ENCODE measurements at places on chromosomes 12 and 14.

DNA sequence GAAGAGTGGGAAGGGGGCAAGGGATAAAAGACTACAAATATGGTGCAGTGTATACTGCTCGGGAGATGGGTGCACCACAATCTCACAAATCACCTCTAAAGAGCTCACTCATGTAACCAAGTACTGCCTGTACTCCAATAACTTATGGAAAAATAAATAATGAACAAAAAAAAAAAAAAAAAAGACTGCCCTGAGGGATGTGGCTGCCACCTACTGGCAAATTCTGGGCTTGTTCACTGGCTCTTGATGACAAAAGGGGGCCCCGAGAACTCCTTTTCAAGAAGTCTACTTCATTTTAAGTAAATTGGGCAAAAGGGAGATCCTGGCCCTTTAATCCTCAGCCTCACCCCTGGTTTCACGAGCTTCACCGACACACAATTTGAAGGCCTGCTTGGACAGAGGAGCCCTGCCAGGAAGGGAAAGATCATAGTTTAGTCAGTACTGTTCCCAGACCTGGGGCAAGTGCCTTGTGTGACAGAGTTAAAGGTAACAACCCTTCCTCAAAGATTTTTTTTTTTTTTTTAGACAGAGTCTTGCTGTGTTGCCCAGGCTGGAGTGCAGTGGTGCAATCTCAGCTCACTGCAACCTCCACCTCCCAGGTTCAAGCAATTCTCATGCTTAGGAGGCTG is 26.1 kb upstream of the STAC3 start:
- DNase-seq: no peak

DNA sequence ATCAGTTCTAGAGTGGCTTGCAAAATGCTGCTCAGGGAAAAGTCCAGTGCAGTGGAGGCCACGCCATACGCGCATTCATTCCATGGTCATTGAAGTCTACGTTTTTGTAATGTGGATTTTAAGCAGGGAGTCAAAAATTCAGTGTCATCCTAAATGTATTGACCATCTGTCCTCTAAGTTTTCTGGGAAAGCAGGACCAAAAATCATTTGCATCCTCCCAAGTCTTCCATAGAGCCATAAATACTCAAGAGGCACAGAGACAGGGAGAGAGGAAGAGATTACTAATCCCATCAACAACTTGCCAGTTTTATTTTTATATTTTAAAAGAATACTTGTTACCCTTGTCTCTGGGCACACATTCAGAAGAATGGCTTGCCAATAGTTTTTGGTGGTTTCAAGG is 36.9 kb downstream of the RHOJ start:
- DNase-seq: no peak

- peak; percentile 66 for DNase-seq
Measured at GRCh38 chr14:50943943-50944646, at the start of gene PYGL. TSS of gene PYGL (minus strand) at chr14:50944483. CDS start at chr14:50944403, 80 bp downstream.

- no peak for DNase-seq
Measured at GRCh38 chr12:98741556-98742265, 96.6 kb downstream of the APAF1 start.

DNA sequence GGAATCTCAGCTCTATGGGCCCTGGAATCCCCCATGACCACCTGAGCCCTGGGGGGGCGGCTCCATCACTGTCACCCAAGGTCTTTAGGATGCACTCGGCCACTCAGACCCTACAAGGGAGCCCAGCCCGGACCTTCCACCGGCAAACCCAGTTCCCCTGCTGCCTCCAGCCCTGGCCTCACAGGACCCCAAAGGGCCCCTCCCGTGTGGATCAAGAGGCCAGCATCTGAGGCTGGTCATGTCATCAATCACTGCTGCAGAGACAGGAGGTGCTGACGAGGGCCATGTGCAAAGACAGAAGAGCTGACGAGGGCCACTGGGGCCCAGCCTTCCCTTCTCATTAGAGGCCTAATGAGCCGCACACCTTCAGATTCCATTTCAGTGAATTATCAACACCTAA is 39.0 kb upstream of the SFSWAP start:
- no peak for DNase-seq

GRCh38 chr14:77119851-77120250 is 21.7 kb downstream of the ZDHHC22 start:
- no peak for DNase-seq

- DNase-seq: peak; percentile 48
Measured at GRCh38 chr12:64729909-64730587, 29.2 kb downstream of the GNS start.

GRCh38 chr14:102796661-102797190 is 19.5 kb downstream of the TRAF3 start:
- DNase-seq: no peak

GRCh38 chr14:72883961-72884360 is 9.9 kb downstream of the DPF3 start:
- DNase-seq: no peak

DNA sequence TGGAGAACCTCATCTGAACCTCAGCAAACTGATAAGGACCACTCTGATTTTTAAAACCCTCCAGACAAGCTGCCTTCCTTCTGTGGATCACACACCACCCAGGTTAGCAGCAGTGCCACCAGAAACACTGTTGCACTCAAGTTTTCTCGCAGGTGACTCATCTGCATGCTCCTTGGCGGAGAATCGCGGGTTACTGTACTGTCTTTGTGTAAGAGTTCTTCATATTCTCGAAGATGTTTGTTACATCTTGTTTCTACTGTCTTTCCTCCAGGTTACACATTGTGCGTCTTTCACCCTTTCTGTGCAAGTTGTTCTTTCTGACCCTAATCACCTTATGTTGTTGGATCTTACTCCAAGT is 331.2 kb downstream of the CACNA1C start:
- no peak for DNase-seq

DNA sequence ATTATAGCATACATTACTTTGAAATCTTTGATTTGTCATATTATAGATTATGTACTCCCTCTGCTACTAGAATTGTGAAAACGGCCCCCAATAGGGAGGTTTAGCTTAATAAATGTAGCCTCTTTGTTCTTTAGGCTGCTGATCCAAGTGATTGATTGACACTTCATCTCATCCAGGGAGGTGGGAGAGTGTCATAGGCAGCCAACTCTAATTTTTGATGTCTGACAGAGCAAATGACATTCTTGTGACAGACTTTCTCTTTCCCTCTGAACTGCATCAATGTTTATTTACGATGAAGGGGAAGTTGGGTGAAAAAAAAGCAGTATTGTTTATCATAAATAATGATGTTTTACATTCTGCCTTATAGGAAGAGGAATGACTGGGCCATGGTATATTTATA is 221.4 kb downstream of the MDGA2 start:
- no peak for DNase-seq

- no peak for DNase-seq
Measured at GRCh38 chr14:104926619-104927431, 2.1 kb downstream of the PLD4 start.

- peak; percentile 24 for DNase-seq
Measured at GRCh38 chr12:16112612-16113560, 164.6 kb downstream of the SLC15A5 start.

- DNase-seq: no peak
Measured at GRCh38 chr12:22626406-22626805, 1.4 kb downstream of the ETNK1 start.

GRCh38 chr12:25659621-25660020 is 106.5 kb upstream of the LMNTD1 start:
- DNase-seq: no peak

DNA sequence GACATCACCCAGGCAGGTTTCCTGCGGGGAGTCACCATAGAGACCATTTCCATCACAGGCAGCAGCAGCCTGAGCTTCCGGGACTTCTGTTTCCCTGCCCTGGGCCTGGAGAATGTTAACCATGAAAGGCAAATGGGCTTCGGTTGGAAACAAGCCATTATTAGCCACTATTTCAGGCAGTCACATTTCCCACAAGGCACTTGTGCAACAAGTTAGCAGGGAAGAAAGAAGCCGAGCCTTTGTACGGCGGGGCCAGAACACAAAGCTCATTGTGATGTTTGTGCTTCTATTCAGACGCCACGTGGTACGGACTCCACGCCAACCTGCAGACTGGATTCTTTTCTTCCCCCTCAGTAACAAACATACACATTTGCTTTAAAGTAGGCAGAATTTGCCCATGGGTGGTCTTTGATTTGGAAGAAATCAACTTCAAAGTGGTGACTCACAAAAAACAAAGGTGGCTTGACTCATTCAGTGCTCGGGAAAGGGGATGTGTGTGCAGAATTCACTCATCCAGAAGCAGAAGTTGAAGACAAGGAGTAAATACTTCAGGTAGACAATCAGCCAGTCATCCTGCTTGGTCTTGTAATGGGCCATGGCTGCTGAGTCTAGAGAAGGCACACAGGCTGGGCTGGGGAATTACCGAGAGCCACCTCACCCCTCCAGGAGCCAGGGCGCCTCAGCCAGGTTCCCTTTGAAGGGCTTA is 154.2 kb upstream of the PRMT8 start:
- no peak for DNase-seq

GRCh38 chr12:67764055-67764454 is 115.5 kb downstream of the DYRK2 start:
- no peak for DNase-seq

- no peak for DNase-seq
Measured at GRCh38 chr12:79661629-79662028, 29.1 kb downstream of the PAWR start.

GRCh38 chr12:113145720-113146551 is 3.6 kb upstream of the CFAP73 start:
- DNase-seq: no peak

DNA sequence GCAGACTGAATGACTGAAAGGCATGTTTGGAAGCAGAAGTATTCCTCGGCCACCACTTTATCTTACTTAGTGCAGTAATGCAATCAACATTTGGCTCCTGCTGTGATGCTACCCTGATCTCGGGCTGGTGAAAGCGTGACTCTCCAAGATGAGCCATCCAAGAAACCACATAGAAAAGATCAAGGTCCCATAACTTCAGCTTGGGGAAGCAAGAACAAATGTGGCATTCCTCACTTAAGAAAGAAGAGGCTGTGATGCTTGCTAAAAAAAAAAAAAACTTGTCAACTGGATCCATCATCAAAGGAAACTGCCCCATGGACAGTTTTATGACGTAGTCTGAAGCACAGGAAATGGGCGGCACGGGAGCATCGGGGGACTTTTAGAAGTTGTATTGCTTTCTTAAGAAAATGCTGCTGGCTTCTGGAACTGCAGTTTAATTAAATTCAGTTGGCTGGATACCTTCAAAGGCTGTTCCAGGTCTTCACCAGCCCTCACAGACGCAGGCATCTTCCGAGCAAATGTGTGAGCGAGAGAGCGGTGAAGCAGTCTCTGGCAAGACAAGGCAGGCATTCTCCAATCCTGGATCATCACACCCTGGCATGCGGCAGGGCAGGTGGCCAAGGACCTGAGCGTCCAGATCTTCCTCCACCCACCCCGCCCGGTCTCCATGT is 38.2 kb upstream of the MAP1LC3B2 start:
- no peak for DNase-seq

DNA sequence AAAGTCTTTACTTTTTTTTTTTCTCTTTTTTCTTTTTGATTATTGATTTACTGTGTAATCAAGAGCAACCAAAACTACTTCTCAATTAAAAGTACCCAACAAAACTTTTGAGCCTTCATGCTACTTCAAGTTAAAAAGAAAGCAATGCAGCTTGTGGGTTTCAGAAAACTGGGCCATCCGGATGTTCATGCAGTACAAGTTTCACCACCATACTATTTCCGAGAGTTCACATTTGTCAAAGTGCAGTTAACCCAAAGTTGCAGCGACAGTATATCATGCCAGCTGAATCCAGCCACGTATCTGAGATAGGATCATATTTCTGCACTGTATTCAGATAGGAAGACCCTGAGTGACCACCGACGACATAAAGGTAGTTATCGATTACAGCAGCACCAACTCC is 33.0 kb downstream of the KLHL28 start:
- no peak for DNase-seq

- DNase-seq: peak; percentile 93
Measured at GRCh38 chr12:85036234-85036707, at the start of the genes LRRIQ1 and TSPAN19. TSS of gene LRRIQ1 (plus strand) at chr12:85036351. CDS start at chr12:85038177, 1,826 bp downstream. TSS of gene TSPAN19 (minus strand) at chr12:85036277. CDS start at chr12:85029946, 6,331 bp downstream.

DNA sequence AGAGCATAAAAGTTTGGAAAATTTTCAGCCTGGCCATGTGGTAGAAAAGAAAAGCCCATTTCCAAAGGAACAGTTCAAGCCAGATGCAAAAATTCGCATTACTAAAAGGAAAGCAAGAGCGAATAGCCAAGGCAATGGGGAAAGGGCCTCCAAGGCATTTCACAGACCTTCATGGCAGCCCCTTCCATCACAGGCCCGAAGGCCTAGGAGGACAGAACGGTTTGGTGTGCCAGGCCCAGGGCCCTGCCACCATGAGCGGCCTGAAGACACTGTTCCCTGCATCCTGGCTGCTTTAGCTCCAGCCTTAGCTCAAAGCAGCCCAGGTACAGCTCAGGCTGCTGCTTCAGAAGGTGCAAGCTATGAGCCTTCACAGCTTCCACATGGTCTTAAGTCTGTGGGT is 243.5 kb downstream of the PCNX1 start:
- no peak for DNase-seq

GRCh38 chr12:28191051-28192048 is 1.1 kb downstream of the CCDC91 start:
- no peak for DNase-seq

DNA sequence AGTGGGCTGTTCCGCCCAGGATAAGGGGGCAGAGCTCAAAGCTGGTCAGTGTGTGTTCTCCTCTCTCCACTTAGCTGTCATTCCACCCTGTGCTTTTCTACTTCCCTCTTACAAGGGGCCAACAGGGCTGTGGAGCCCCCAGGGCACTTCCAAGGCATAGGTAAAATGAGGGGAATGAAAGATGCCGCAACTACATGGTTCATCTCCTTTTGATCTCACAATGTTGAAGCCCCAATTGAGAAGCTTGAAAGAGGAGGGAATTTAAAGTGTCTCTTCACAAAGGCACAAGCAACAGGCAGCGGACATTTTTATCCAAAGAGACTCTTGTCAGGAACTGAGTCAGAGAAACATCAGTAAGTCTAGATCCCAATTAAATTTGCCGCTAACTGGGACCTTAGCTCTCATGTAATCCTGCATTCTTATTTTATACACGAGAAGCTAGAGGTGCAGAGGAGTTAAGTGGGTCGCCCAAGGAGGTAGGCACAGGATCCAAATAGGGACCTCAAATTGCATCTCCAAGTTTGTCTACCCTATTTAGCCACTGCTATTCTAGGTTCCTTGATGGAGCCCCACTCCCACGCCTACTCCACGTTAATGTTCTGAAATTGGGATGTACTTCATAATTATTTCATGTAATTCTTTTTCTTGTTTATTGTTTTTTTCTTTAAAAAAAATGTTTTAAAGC is 20.1 kb downstream of the TRIM9 start:
- no peak for DNase-seq

DNA sequence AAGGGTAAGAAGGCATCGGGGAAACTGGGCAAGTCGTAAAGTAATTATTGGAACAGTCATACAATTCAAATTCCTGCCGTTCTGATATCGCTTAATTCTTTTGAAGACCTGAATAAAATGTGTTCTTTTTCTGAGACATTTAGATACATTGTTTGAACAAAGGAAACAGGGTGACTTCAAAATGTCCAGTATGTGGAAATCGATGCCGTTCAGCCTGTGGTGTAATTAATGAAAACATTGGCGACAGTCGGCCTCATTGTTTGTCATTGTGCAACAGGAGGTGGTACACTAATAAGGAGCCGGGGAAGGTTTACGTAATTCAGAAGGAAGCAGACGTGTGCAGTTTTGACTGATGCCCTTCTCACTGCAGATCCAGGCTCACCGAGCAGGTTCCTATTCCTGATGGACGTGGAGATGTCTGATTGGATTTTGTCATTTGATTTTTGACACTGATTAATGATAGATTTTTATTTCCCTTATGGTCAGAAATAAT is 92.7 kb downstream of the BORCS5 start:
- DNase-seq: no peak
